GM23248 (cell line): ENCODE measurements at places on chromosomes 1 and 21. TPM values are rescaled to one million over a fixed set of nuclear protein-coding genes. Genes with fewer than 3 reads are reported as not detected.

DNA sequence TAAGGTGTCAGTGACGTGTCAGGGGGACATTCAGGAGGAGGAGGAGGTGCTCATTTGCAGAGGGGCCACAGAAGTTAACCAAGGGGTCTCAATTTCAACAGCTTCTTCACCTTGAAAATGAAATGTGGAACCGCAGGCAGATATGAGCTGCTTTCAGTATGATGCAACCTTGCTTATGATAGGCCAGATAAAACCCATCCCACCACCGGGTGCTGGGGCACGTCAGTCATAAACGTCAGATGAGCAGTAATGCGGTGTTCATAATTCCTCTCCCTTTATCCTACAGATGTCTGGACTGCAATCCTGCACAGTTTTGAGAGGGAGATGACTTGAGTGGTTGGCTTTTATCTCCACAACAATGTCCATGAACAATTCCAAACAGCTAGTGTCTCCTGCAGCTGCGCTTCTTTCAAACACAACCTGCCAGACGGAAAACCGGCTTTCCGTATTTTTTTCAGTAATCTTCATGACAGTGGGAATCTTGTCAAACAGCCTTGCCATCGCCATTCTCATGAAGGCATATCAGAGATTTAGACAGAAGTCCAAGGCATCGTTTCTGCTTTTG, 1.7 kb downstream of the PTGFR start:
- H3K4me1 ChIP-seq, result peaks cover 32% of the 10 kb centered on the region
- H3K4me3 ChIP-seq, result peak overlapping the region; percentile 91
- H3K27me3 ChIP-seq, result no peaks in the 10 kb centered on the region
- H3K27ac ChIP-seq, result peak overlapping the region; percentile 43

The CYP4A11 gene
- total RNA-seq, result not detected in 2 replicates

The TTC22 gene
- total RNA-seq, result not detected in 2 replicates

The TSPEAR gene
- not detected in 2 replicates for total RNA-seq

The DISC1 gene
- total RNA-seq, result 1.2 and 2.0 TPM in 2 replicates

GRCh38 chr1:212478467-212479025, 45.8 kb downstream of the NENF start:
- no peak for DNase-seq
- no peaks in the 10 kb centered on the region for H3K36me3 ChIP-seq
- peaks cover 7% of the 10 kb centered on the region for H3K4me1 ChIP-seq
- H3K27ac ChIP-seq, result no peak overlapping the region
- H3K4me3 ChIP-seq, result no peak overlapping the region

GRCh38 chr1:113391649-113392271, 1.4 kb downstream of the MAGI3 start:
- peak overlapping the region; percentile 91 for H3K4me3 ChIP-seq
- H3K27me3 ChIP-seq, result no peaks in the 10 kb centered on the region
- H3K36me3 ChIP-seq, result no peaks in the 10 kb centered on the region
- DNase-seq, result peak; percentile 18

GRCh38 chr1:36894824-36895223, 139.5 kb downstream of the GRIK3 start:
- H3K4me3 ChIP-seq, result no peak overlapping the region
- DNase-seq, result no peak
- no peak overlapping the region for H3K27ac ChIP-seq
- H3K27me3 ChIP-seq, result no peaks in the 10 kb centered on the region
- H3K36me3 ChIP-seq, result no peaks in the 10 kb centered on the region

The ATP6V1G3 gene
- not detected in 2 replicates for total RNA-seq

The OR2T35 gene
- total RNA-seq, result not detected in 2 replicates

DNA sequence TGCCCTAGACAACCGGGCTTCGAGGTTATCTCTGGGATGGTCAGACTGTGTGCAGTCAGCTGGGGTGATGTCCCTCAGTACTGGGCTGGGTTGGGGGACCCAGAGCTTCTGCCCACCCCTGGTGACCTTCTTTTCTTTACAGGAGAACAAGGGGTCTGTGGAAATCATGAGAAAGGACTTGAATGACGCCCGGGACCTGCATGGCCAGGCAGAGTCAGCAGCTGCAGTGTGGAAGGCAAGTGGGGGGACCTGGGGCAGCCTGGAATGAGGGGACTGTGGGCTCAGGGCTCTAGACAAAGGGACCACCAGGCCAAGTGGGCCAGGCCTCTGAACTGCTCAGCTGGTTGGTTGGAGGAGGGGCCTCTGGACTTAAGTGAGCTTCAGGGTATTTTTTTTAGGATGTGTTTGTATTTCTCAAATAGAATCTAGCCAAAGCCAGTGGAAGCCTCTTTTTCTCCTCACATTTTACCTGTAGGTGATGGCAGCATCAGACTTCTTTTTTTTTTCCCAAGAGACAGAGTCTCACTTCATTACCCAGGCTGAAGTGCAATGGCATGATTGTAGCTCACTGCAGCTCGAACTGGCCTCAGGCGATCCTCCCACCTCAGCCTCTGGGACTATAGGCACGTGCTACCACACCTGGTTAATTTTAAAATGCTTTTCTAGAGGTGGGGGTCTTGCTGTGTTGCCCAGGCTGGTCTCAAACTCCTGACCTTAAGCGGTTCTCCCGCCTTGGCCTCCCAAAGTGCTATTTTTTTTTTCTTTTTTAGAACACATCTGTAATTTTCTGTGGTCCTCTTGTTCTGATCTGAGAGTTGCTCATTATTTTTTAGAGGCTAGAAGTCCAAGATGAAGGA, 1.9 kb downstream of the RNF187 start:
- peaks cover 34% of the 10 kb centered on the region for H3K4me1 ChIP-seq
- no peak overlapping the region for H3K27ac ChIP-seq
- H3K27me3 ChIP-seq, result no peaks in the 10 kb centered on the region
- H3K4me3 ChIP-seq, result peak overlapping the region; percentile 78
- peak; percentile 9 for DNase-seq
- peaks cover 16% of the 10 kb centered on the region; the same call in 1 of the 2 replicates for H3K36me3 ChIP-seq

The CAPN9 gene
- not detected in 2 replicates for total RNA-seq

The CD5L gene
- total RNA-seq, result not detected in 2 replicates

- no peaks in the 10 kb centered on the region for H3K27me3 ChIP-seq
- H3K4me3 ChIP-seq, result no peak overlapping the region
- no peaks in the 10 kb centered on the region for H3K4me1 ChIP-seq
- no peak overlapping the region for H3K27ac ChIP-seq
- no peaks in the 10 kb centered on the region for H3K36me3 ChIP-seq
- no peak for DNase-seq
These were observed 20.5 kb upstream of the COQ8A start for GRCh38 chr1:226919587-226919986.

- no peak for DNase-seq
- H3K36me3 ChIP-seq, result no peaks in the 10 kb centered on the region
These were observed 19.5 kb downstream of the KCNH1 start for GRCh38 chr1:211114446-211114845.

The OR2AK2 gene
- not detected in 2 replicates for total RNA-seq

The CFHR5 gene
- not detected in 2 replicates for total RNA-seq

GRCh38 chr1:172774561-172774960, 115.7 kb downstream of the FASLG start:
- H3K4me3 ChIP-seq, result no peak overlapping the region
- no peaks in the 10 kb centered on the region for H3K36me3 ChIP-seq
- no peak overlapping the region for H3K27ac ChIP-seq
- H3K27me3 ChIP-seq, result no peaks in the 10 kb centered on the region
- H3K4me1 ChIP-seq, result no peaks in the 10 kb centered on the region

The AK4 gene
- total RNA-seq, result 49.1 and 65.4 TPM in 2 replicates

The FAM151A gene
- not detected in 2 replicates for total RNA-seq

GRCh38 chr1:185069202-185069772, 23.9 kb downstream of the RNF2 start:
- peaks cover 8% of the 10 kb centered on the region; the same call in 1 of the 2 replicates for H3K4me1 ChIP-seq
- H3K27ac ChIP-seq, result no peak overlapping the region

- H3K27me3 ChIP-seq, result no peaks in the 10 kb centered on the region
- no peaks in the 10 kb centered on the region for H3K36me3 ChIP-seq
- peak overlapping the region; percentile 94 for H3K27ac ChIP-seq
- H3K4me3 ChIP-seq, result peak overlapping the region; percentile 55; the same call in 1 of the 2 replicates
- peak; percentile 79 for DNase-seq
These were observed 54.6 kb upstream of the SYT14 start for GRCh38 chr1:209883341-209883971.

DNA sequence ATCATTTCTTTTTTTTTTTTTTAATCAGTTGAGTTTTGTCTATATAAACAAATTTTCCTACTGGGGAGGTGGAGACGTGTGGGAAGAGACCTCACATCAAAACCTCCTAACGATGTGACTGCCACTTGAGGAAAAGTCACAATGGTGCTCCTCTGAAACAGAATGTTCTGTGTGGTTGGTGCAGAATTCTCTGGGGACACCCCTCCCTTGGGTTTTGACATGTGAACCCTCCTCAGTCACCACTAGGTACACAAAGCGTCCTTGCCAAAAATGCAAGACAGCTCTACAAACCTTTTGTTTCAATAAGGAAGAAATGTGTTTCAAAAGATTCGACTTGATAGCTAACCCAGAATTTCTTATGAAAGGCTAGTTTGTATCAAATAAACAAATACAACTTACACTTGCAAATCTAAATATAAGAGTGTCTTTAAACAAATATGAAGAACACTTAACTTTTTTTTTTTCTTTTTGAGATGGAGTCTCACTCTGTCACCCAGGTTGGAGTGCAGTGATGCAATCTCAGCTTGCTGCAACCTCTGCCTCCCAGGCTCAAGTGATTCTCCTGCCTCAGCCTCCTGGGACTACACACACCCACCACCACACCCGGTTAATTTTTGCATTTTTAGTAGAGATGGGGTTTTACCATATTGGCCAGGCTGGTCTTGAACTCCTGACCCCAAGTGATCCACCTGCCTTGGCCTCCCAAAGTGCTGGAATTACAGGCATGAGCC, 9.3 kb downstream of the SLC25A24 start:
- DNase-seq, result no peak
- no peak overlapping the region for H3K27ac ChIP-seq
- H3K27me3 ChIP-seq, result no peaks in the 10 kb centered on the region
- H3K4me1 ChIP-seq, result no peaks in the 10 kb centered on the region; the same call in 1 of the 2 replicates

GRCh38 chr1:29099286-29099685, 24.4 kb downstream of the TMEM200B start:
- no peak for DNase-seq
- no peaks in the 10 kb centered on the region for H3K36me3 ChIP-seq
- no peak overlapping the region for H3K27ac ChIP-seq
- no peaks in the 10 kb centered on the region for H3K27me3 ChIP-seq
- no peaks in the 10 kb centered on the region for H3K4me1 ChIP-seq

The PLPP3 gene
- total RNA-seq, result 156 and 159 TPM in 2 replicates

- no peak overlapping the region for H3K27ac ChIP-seq
- H3K4me3 ChIP-seq, result no peak overlapping the region
- no peaks in the 10 kb centered on the region for H3K36me3 ChIP-seq
- DNase-seq, result no peak
These were observed 97.8 kb upstream of the LPGAT1 start for GRCh38 chr1:211928290-211928801.

GRCh38 chr1:17599954-17600300, 60.4 kb downstream of the ARHGEF10L start:
- no peaks in the 10 kb centered on the region for H3K36me3 ChIP-seq
- no peaks in the 10 kb centered on the region for H3K4me1 ChIP-seq
- no peak overlapping the region for H3K27ac ChIP-seq
- H3K27me3 ChIP-seq, result no peaks in the 10 kb centered on the region

DNA sequence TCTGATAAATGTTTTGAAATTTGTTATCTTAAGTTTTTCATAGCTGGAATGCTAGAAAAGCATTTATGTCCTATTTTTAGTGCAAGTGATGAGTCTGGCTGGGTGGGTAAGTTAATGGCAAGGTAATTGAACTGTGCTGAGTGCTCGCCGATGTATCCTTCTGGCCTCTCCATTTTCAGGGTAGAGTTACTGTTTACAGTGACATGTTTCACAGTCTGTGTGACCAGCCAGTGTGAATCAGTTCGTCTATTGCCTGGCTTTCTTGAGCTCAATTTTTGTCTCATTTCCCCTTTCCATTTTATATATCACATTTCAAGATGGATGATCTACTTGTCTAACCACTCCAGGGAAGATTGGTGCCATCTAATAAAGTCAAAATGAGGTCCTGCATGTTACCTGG, 44.1 kb downstream of the ITSN1 start:
- peak; percentile 16 for DNase-seq
- H3K4me1 ChIP-seq, result peaks cover 65% of the 10 kb centered on the region
- no peaks in the 10 kb centered on the region for H3K27me3 ChIP-seq
- H3K27ac ChIP-seq, result peak overlapping the region; percentile 72
- H3K4me3 ChIP-seq, result peak overlapping the region; percentile 13
- H3K36me3 ChIP-seq, result no peaks in the 10 kb centered on the region

- peak overlapping the region; percentile 77 for H3K27ac ChIP-seq
- H3K27me3 ChIP-seq, result no peaks in the 10 kb centered on the region
- H3K4me3 ChIP-seq, result peak overlapping the region; percentile 34
- H3K36me3 ChIP-seq, result no peaks in the 10 kb centered on the region
These were observed 74.6 kb upstream of the PDC start for GRCh38 chr1:186535388-186536133.

The FCRL5 gene
- total RNA-seq, result not detected in 2 replicates

GRCh38 chr1:44326821-44327465, 28.1 kb downstream of the ERI3 start:
- no peaks in the 10 kb centered on the region for H3K27me3 ChIP-seq
- no peak overlapping the region for H3K4me3 ChIP-seq
- no peaks in the 10 kb centered on the region for H3K36me3 ChIP-seq
- no peak for DNase-seq
- H3K4me1 ChIP-seq, result peaks cover 34% of the 10 kb centered on the region

DNA sequence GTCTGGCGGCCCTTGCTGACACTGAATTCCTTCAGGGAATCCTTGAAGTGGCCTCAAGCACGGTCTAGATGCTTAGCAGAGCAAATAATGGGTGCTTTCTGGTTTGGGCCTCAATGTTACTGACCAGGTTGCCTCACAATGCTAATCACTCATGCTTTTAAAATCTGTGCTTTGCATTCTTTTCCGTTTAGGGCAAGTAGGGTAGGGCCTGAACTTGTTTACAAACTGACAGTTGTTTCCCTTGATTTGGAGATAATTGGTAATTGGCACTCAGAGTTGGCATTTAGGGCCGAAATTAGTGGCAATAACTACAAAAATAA, 1.4 kb downstream of the VPS13D start:
- H3K4me3 ChIP-seq, result peak overlapping the region; percentile 92
- DNase-seq, result peak; percentile 59
- no peaks in the 10 kb centered on the region for H3K36me3 ChIP-seq
- H3K4me1 ChIP-seq, result peaks cover 13% of the 10 kb centered on the region; the same call in 1 of the 2 replicates

The CBS gene
- 77.5 and 109 TPM in 2 replicates for total RNA-seq

The RAB25 gene
- total RNA-seq, result not detected in 2 replicates

The ARHGEF10L gene
- 16.1 and 19.3 TPM in 2 replicates for total RNA-seq

The FLAD1 gene
- total RNA-seq, result 15.6 and 21.3 TPM in 2 replicates

DNA sequence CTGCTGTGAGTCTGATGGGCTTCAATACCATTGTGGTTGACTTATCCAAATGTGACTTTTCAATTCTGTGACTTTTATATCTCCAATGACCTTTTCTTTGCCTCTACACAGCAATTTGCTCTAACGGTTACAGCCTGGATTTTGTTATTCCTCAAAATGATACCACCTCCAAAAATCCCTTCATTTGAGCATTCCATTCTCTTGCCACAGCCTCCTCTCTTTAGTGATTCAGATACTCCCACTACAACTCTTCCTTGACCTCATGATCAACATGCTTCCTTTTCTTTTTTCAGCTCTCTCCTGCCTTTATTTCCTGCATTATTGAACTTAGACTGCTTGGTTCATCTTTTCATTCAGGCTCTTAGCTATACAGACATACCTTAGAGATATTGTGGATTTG, 16.6 kb upstream of the IL19 start:
- H3K36me3 ChIP-seq, result no peaks in the 10 kb centered on the region
- H3K27me3 ChIP-seq, result no peaks in the 10 kb centered on the region
- H3K27ac ChIP-seq, result peak overlapping the region; percentile 57
- peaks cover 23% of the 10 kb centered on the region for H3K4me1 ChIP-seq
- peak; percentile 81 for DNase-seq
- no peak overlapping the region for H3K4me3 ChIP-seq
